ENCODE measurements at places on chromosomes 5 and 9. TPM values are rescaled to one million over a fixed set of nuclear protein-coding genes. Genes with fewer than 3 reads are reported as not detected.

C7 gene
- total RNA-seq = 3.1 TPM

DOK3 gene
- 1.5 TPM for total RNA-seq

GARIN3 gene
- total RNA-seq = not detected

GABBR2 gene
- 7.4 TPM for total RNA-seq

PCDHAC1 gene
- total RNA-seq = 0.26 TPM

SPATA31D3 gene
- not detected for total RNA-seq

FCN2 gene
- not detected for total RNA-seq

ANKRD18A gene
- not detected for total RNA-seq

PCDHB15 gene
- 0.48 TPM for total RNA-seq

SHOC1 gene
- not detected for total RNA-seq

OR1Q1 gene
- not detected for total RNA-seq

SPRY4 gene
- 42.9 TPM for total RNA-seq

IFNK gene
- total RNA-seq = not detected

ANKS6 gene
- total RNA-seq = 18.4 TPM

MLANA gene
- total RNA-seq = not detected

ZBED3 gene
- 1.7 TPM for total RNA-seq

CFAP77 gene
- not detected for total RNA-seq

SLCO6A1 gene
- total RNA-seq = not detected

ZNF346 gene
- total RNA-seq = 5.9 TPM

FAXDC2 gene
- 3.6 TPM for total RNA-seq

MSX2 gene
- 3.7 TPM for total RNA-seq

WDR38 gene
- not detected for total RNA-seq

PARP8 gene
- total RNA-seq = 4.3 TPM
